ENCODE measurements at places on chromosomes 6 and 20. TPM values are rescaled to one million over a fixed set of nuclear protein-coding genes. Genes with fewer than 3 reads are reported as not detected.

The COL9A1 gene
- total RNA-seq, result 1.8 TPM

The NKX2-4 gene
- total RNA-seq, result not detected

The COL11A2 gene
- total RNA-seq, result 1.4 TPM

The CAP2 gene
- 10.2 TPM for total RNA-seq

GRCh38 chr6:48833916-48834315 is 629.1 kb downstream of the MMUT start:
- DNase-seq, result no peak

DNA sequence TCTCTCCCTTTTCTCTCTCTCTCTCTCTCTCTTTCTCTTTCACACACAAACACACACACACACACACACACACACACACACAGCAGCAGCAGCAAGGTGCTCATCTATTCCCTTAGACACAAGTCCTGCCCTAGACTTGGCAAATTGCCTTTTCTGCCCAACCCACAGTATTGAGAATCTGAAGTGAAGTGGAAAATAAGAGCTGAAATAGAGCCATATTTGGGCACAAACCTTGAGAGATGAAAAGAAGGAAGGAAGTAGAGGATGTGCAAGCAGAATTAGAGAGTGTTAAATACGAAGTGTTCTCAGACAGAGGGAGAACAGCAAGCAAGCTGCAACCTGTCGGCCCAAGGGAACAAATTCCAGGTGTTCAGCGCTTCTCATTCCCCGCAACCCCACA is 557.5 kb upstream of the NOX3 start:
- DNase-seq, result no peak

- DNase-seq, result no peak
These were observed 50.7 kb upstream of the PLCG1 start for GRCh38 chr20:41086402-41087324.

All from skin of body (tissue), 3 donors.